Pulmonary artery endothelial cell (primary cell): ENCODE measurements at places on chromosomes 16 and 17.

- no peak for DNase-seq
These were observed 117.9 kb upstream of the MYOCD start for GRCh38 chr17:12547831-12548230.

DNA sequence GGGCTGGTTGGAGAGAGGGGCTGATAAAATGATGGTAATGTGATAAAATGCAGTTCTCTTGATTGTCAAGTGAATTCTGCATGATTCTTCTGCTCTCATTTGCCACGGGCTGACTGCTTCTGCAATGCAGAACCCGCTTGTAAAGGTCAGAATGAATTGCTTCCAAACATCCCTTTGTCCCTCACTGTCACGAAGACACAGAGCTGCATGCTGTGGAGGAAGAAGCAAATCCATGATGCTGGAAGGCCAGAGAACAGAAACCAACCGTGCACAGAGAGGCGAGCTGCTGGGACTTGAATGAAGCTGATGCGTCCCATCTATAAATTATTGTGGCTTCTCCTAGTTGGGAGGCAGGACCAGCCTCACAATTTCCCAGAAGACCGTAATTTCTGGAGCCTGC lies 171.6 kb downstream of the PRKCB start:
- DNase-seq, result no peak

- peak; percentile 63 for DNase-seq
These were observed 21.0 kb downstream of the SLC7A6OS start for GRCh38 chr16:68289621-68290329.

DNA sequence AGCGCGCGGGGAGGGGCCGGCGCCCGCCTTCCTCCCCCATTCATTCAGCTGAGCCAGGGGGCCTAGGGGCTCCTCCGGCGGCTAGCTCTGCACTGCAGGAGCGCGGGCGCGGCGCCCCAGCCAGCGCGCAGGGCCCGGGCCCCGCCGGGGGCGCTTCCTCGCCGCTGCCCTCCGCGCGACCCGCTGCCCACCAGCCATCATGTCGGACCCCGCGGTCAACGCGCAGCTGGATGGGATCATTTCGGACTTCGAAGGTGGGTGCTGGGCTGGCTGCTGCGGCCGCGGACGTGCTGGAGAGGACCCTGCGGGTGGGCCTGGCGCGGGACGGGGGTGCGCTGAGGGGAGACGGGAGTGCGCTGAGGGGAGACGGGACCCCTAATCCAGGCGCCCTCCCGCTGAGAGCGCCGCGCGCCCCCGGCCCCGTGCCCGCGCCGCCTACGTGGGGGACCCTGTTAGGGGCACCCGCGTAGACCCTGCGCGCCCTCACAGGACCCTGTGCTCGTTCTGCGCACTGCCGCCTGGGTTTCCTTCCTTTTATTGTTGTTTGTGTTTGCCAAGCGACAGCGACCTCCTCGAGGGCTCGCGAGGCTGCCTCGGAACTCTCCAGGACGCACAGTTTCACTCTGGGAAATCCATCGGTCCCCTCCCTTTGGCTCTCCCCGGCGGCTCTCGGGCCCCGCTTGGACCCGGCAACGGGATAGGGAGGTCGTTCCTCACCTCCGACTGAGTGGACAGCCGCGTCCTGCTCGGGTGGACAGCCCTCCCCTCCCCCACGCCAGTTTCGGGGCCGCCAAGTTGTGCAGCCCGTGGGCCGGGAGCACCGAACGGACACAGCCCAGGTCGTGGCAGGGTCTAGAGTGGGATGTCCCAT lies 232.8 kb downstream of the SEC14L1 start:
- DNase-seq, result no peak

GRCh38 chr17:72165867-72166439 lies 45.1 kb downstream of the SOX9 start:
- DNase-seq, result no peak

DNA sequence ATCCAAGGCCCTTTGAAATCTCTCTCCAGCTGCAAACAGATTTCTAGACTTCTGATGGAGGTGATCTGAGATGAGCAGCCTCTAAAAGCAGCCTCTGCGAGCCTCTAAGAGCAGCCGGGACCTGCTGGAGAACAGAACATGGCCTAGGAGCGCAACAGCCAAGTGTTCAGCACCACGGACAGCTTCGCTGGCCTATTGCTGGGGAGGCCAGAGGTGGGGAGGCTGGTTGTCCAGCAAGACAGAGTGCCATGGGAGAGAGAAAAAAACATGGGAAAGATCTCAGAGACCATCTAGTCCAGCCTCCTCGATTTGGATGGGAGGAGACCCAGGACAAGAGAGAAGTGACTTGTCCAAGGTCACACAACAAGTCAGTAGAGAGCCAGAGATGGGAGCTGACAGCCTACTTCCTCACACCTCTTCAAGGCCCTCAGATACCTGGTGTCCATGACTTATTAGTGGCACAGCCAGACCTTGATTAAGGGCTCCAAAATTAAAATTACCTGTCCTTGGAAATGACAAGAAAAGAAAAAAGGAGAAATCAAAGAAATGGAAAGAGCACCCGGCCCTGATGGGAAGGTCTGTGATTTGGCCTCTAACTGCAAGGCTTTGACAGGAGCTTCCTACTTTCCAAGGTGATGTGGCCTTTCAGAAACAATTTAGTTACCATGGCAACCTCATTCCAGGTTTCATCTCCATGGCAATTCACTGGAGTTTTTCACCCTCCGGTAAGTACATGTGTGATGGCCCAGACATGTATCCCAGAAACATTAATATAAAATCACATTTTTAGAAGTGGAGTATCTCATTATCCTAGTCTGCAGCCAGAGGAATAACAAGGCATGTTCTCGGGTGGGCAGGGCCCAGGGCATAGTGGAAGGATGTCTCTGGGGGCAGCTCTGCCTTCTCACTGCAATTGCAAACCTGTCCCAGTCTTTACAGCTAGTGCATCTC lies 14.5 kb downstream of the RPRML start:
- no peak for DNase-seq

DNA sequence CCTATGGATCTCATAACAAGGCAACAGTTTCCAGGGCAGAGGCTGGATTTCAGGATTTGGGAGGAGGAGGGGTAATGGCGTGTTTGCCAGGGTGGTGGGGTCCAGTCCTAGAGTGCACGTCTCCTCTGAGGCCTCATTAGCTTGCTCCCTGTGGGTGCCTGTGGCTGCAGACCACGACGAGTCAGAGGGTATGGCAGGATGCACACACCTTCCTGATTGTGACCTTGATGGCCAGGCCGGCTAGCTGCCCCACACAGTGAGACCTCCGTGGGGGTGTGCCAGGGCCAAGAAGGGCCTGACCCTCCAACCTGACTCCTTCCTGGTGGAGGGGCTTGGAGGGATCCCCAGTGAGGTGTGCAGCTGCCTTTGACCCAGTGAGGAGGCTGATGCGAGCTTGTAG lies 4.0 kb upstream of the SMTNL2 start:
- no peak for DNase-seq

DNA sequence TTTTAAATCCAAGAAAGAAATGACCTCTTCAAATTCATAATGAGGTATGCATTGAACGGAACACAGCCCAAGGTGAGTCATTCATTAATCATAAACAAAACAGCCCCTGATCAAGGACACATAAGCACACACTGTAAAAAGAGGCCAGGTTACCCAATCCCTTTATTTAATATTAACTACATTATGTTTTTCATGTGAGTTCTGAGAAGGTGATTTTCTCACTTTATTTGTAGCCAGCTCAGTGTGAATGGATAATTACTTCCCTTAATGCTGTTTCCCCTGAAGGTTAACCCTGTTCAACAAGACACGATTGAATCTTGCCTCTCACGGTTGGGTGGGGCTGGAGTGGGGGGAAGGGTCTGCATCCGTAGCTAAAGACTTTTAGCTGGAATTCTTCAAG lies 257.3 kb upstream of the SALL1 start:
- DNase-seq, result no peak

GRCh38 chr17:17107891-17108431 lies 65.7 kb downstream of the MPRIP start:
- DNase-seq, result no peak

- no peak for DNase-seq
These were observed 33.3 kb downstream of the JPH3 start for GRCh38 chr16:87635541-87636049.

- no peak for DNase-seq
These were observed 132.8 kb upstream of the NETO2 start for GRCh38 chr16:47276522-47276921.

- no peak for DNase-seq
These were observed 4.9 kb downstream of the PGAP6 start for GRCh38 chr16:376817-377418.

- peak; percentile 13 for DNase-seq
These were observed 38.6 kb downstream of the SYNRG start for GRCh38 chr17:37570527-37571093.

DNA sequence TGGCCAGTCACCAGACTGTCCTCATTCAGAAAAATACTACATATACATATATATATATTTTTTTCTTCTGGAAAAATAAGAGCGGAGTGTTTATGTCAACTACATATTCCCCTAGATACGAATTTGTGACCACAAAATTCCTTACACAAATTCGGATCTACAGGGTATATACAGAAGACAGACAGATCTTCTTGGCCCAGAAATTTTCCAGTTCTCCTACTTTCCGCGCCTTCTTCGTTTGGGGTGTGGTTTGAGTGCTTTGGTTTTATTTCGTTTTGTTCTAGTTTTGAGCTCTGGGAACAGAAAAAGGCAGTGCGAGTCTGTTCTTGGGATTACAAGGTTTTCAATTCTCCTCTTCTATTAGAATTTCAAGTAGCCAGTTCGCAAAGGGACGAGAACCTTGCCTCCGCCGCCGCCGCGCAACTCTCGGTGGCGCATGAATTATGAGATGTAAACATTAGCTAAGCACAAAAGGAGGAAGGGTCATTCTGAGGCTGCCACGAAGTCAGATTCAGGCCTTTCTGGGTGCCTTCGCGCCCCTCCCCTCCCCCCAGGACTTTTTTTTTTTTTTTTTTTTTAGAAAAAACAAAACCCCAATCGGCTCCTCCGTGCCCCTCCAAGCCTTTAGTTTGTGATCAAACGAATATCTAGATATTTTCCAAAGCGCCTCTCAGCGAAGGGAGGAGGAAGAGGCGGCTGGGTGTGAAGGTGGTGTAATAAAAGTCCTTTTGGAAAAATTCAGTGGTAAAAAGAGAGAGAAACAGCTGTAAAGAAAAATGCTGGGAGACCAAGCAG lies 1.8 kb upstream of the HOXB4 start:
- no peak for DNase-seq

DNA sequence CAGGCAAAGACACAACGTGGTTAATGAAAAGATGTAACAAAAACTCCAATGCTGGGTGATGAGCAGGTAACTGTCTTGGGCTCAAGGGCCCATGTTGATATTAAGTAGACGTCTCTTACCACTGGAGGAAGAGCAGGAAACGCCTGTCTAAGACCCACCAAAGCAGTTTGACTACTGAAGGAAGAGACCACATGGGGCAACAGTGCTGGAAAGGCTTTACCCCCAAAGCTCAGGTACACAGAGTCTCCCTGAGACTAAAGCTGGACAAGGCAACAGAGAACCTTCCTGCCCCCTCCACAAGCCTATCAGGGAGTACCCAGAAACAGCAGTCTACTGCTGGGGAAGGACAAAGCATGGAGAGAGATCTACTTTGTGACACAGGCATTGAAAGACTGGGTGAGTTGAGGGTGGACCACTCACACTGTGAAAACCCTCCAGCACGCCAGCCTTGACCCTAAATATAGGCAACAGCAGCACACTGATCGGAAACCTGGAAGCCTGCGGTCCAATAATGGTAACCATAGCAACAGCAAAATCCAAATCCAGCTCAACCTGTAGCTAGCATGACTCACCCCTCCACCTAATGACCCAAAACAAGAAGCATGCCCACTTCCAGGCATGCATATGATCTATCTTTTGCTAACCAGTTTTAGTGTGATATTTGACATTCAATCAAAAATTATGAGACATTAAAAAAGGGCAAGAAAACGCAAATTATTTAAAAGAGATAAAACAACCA lies 270.5 kb upstream of the SDK2 start:
- DNase-seq, result no peak

- DNase-seq, result no peak
These were observed 28.1 kb downstream of the PELP1 start for GRCh38 chr17:4675791-4676190.

DNA sequence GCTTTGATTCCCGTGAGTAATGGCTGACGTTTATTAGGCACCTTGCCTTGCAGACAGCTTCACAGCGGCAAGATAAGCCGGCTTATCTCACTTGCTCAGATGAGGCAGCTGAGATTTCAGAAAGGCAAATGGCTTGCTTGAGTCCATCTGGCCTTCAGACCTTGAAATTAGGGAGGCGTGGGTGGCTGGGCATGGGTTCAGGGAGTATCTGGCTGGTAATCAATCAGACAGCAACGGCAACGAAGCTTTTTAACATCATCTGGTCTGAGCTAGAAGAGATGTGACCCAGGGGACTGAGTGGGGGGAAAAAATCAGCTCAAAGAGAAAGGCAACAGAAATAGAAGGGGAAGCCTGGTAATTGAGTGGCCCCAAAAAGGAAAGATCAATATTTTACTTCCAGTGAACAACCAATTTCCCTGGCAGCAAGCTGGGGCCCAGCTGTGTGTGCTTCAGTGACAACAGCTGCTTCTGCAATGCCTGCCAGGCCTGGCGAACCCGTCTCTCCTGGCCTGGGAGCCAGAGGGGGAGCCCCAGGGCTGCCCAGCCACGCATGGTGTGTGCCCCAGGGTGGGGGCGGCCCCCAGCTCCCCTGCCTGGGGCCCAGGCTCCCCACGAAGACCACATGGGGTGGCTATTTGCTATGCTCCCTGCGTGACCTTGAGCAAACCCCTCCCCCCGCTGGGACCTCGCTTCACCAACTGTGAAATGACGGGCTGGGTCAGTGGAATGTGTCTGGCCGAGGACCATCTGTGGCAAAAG lies 34.0 kb downstream of the RAB11FIP4 start:
- no peak for DNase-seq

DNA sequence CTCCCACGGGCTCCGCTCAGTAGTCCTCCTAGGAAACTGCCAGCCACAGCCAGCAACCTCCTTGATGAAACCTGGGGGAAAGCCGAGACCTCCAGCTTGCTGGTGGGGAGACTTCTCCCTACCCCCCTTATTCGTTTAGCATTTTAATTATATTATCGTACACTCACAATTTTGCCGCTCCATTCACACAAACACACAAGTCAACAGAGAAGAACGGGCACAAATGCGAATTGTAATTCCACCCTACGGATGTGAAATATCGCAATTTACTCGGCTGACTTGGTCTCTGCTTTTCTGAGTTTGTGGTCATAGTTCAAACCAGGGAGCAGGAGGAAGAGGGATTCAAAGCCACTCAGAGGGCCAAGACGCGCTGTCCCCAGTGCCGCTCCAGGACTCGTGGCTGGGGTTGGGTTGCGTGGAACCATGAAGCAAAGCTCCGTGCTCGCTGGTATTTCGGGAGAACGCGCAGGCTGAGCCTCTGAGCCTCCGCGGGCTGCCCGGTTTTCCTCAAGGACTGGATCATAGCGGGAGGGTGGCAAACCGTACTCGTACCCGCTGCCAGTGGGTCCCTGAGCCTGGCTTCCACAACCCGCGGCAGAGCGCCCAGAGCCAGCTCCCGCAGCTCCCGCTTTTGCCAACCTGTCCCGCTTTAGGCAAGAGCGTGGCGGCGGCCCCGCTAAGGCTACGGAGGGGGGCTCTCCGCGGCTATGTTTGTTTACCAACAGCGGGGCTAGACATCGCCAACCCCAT lies 2.0 kb downstream of the LHX1 start:
- DNase-seq, result no peak
